ENCODE measurements at places on chromosomes 12 and 14.

DNA sequence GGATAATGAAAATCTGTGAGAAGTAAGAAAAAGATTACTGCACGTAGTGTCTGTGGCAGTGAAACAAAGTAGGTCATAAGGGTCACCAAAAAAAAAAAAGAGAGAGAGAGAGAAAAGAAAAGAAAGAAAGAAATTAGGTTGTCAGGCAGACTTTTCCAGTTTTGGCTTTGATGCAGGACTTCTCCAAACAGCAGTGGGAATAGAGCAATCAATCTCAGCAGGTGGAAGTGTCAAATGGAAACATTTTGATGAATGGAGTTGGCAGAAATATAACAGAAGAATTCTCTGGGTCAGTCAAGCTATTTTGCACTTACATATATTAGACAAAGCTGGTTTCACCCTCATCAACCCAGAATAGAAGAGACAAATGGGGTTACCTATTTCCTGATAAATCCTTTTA is 745.8 kb downstream of the SLC6A15 start:
- no peak for DNase-seq

- no peak for DNase-seq
These were observed 21.2 kb downstream of the FGF6 start for GRCh38 chr12:4424422-4424821.

- no peak for DNase-seq
These were observed 241.3 kb upstream of the TMEM132C start for GRCh38 chr12:128025589-128026245.

DNA sequence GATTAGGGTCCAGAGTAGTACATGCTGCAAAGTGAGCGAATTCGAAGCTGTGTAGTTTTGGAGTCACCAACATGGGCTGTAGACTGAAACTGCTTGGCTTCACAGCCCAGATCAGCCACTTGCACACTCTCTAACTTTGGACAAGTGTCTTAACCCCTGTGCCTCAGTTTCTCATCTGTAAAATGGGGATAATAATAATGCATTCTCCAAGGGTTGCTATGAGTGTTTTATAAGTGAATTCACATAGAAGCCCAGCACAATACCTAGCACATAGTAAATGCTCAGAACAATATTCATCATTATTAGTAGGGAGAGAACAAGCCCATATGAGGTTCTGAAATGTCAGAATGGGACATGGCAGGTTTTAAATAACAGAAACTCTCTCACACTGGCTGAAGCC is 10.4 kb downstream of the WSCD2 start:
- DNase-seq = no peak

- DNase-seq = no peak
These were observed 191.5 kb downstream of the PAX9 start for GRCh38 chr14:36852981-36853691.

DNA sequence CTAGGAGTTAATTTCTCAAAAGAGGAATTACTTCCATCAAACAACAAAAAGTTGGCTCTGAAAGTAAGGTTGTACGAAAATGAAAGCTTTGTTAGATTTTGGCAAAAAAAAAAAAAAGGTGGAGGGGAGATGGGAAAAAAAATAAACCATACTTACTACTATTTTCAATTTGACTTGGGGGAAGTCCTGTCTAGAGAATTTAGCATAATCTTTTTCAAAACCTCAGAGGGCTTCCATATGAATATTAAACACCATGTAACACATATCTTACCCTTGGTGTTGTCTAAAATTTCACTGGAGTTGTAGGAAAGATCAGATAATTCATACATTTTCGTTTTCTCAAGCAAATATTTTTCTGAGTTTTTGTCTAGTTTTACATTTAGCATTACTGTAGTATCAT is 17.5 kb downstream of the GRIP1 start:
- no peak for DNase-seq

DNA sequence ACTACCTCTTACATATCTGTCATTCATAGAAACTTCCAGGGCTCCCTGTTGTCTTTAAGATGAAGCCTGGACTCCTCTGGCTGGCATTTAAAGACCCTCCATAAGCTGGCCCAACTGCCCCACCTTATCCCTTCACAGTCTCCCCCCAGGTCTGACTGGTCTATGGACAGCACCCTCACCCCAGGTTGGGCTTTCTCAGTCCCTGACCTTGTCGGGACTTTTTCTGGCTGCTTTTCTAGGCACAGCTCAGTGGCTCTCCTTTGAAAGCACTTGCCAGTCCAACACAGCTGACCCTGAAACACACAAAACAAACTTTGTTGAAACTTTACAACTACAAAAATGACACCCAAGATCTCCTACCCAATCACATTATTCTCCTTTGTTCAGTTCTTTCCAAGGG is 13.9 kb upstream of the MYH7 start:
- no peak for DNase-seq

- DNase-seq = no peak
These were observed 1.8 kb upstream of the FRS2 start for GRCh38 chr12:69468237-69469026.

All from glutamatergic neuron (in vitro differentiated cells).